Ureter (tissue), 1 donor: ENCODE measurements at places on chromosomes 11 and 22. TPM values are rescaled to one million over a fixed set of nuclear protein-coding genes. Genes with fewer than 3 reads are reported as not detected.

C1QTNF6 gene
- total RNA-seq, result 9.4 TPM

ILK gene
- 192 TPM for total RNA-seq

RTL10 gene
- 28.6 TPM for total RNA-seq

GUCY1A2 gene
- 23.8 TPM for total RNA-seq

SCGB1A1 gene
- total RNA-seq, result not detected

KRTAP5-9 gene
- total RNA-seq, result 10.3 TPM

ACRV1 gene
- total RNA-seq, result not detected

NAV2 gene
- 47.3 TPM for total RNA-seq

CHRNA10 gene
- total RNA-seq, result 2.4 TPM

CDC42EP1 gene
- total RNA-seq, result 33.4 TPM

FIBIN gene
- 6.1 TPM for total RNA-seq

TESMIN gene
- total RNA-seq, result 7.7 TPM

PRRG4 gene
- 8.6 TPM for total RNA-seq

PES1 gene
- 82.9 TPM for total RNA-seq

LGALS1 gene
- total RNA-seq, result 396 TPM

MS4A4E gene
- 4.7 TPM for total RNA-seq

STK33 gene
- 13.1 TPM for total RNA-seq

SCGB1C1 gene
- total RNA-seq, result not detected

MB gene
- 3.4 TPM for total RNA-seq

CEP126 gene
- total RNA-seq, result 8.1 TPM

TPBGL gene
- 0.26 TPM for total RNA-seq

YPEL1 gene
- 1.7 TPM for total RNA-seq

PLAAT2 gene
- total RNA-seq, result 1.1 TPM

KRTAP5-11 gene
- not detected for total RNA-seq

TMEM151A gene
- not detected for total RNA-seq

MS4A6E gene
- total RNA-seq, result not detected

RAB39A gene
- 0.42 TPM for total RNA-seq

VSIG10L2 gene
- total RNA-seq, result 0.75 TPM

SHISAL1 gene
- 4.0 TPM for total RNA-seq

SPTBN2 gene
- total RNA-seq, result 33.7 TPM

ASCL2 gene
- 7.9 TPM for total RNA-seq

RAB1B gene
- total RNA-seq, result 157 TPM

HBG1 gene
- total RNA-seq, result not detected

RNF214 gene
- 32.1 TPM for total RNA-seq

UCP2 gene
- total RNA-seq, result 269 TPM

MTMR3 gene
- 81.3 TPM for total RNA-seq

OR51I1 gene
- 0.70 TPM for total RNA-seq

TRIM48 gene
- total RNA-seq, result not detected

OSM gene
- total RNA-seq, result 0.36 TPM

OR10G4 gene
- total RNA-seq, result not detected
